ENCODE measurements at places on chromosomes 4 and X.
A peak's percentile ranks its signal among the peaks of the same experiment; 100 is the strongest.

DNA sequence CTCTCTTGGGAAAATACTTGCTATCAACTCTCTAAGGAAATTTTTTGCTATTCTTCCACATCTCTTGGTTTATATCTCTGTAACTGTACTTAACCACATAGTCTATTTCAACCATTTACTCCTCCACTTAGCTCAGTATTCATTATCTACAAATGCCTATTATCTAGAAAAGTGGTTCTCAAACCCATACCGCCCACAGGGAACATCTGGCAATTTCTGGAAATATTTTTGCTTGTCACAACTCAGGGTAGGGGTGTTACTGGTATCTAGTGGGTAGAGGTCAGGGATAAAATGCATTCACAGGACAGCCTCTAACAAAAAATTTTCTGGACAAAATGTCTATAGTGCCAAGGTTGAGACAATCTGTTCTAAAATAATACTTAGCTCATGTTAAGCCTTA, 14.4 kb downstream of the ATRX start:
- no peak for DNase-seq

DNA sequence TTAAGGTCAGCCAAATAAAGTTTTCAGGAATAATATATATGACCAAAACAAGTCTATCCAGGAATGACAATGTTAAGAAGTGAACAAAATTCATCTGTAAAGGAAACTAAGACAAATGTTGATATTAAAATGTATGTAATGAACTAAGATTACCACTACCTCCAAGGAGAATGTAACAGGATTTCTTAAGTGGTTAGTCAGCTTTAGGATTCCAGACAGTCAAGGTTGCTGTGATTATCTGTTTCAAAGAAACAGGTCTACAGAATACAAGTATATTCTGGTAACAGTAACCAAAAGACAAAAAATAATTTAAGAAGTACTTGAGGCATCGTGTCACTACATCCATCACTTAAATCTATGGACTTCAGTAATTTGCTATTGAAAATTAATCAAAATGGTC, 172.8 kb downstream of the SCFD2 start:
- no peak for DNase-seq

GRCh38 chrX:48531358-48531959, 8.1 kb upstream of the TBC1D25 start:
- no peak for DNase-seq

- no peak for DNase-seq
Measured at GRCh38 chr4:1480720-1481119, 74.5 kb upstream of the NKX1-1 start.

DNA sequence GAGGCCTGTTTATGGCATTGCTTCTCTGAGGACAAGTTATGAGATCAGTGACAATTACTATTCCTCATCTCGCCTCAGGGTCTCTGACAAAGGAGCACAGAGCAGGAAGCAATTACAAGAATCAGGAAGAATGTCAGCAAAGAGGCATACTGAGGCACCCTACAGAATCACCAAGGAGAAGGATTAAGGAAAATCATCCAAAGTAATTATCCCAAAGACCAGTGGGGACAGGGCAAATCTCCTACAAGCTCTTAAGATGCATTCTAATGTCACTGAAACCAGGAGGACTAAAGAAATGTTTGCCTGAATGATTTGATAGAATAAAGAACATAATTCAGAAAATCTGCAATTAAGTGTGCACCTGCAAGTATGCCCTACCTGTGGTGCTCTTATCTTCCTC, 206.2 kb downstream of the RCHY1 start:
- no peak for DNase-seq

GRCh38 chr4:142582340-142582739, 263.8 kb downstream of the INPP4B start:
- no peak for DNase-seq

- DNase-seq: no peak
Measured at GRCh38 chrX:126719208-126719607, 100.3 kb upstream of the PRR32 start.

DNA sequence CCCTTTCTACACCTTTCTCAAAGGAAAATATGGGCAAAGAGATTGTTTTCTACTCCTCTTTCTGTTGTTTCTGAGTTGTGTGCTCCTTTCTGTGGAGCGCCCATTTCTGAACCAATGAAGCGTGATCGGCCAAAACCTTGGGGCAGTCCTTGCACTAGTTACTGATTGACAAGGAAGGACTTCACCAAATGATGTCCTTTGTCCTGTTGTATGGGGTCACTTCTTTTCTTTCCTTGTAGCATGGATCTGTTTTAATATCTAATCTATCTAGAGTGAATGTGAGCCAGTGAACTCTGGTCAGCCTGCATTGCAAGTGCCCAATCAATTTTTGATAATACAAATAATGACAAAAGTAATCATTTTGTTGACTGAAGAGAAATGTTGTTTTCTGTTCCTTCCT, 94.5 kb downstream of the EGF start:
- no peak for DNase-seq

GRCh38 chr4:56879996-56880395, 27.7 kb upstream of the REST start:
- DNase-seq: no peak

GRCh38 chr4:114598191-114599121, at the start of gene UGT8:
TSS of gene UGT8 (plus strand) at chr4:114598807. CDS start at chr4:114622881, 24,074 bp downstream.
- no peak for DNase-seq

- DNase-seq: no peak
Measured at GRCh38 chr4:47095884-47096283, 64.5 kb downstream of the GABRB1 start.

DNA sequence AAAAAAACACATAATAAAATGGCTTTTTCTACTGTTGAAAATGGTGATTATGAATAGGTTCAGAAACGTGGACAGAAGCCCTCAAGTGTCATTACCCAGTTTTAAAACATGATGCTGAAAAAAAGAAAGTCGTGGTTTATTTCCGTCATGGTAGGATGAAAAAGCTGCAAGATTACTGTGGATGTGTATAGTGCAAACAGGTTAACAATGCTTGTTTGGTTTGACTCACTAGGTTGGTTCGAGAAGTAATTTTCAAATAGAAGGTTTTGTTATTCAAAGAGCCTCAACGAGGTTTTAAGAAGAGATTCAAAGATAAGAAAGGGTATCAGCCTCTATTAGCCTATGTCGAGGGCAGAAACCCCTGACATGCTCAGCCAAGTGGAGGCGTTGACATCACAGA, 2.5 kb upstream of the RXFP1 start:
- DNase-seq: no peak

DNA sequence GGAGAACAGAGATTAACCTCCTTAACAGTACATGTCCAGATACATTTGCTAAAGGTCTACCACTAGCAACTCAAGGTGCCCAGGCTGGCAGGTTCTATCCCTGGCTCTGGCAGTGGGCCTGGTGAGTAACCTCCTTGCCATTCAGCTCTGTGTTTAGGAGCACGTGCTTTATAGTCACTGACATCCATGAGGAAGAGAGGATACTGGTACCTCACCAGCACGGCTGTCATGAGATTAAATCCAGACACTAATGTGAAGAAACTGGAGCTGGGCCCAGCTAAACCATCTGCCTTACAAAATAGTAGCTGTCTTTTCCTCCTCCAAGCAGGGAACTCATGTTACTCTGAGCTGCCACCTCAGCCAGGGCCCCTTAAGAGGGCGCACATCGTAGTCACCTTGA, 45.3 kb downstream of the GPRASP3 start:
- DNase-seq: no peak

DNA sequence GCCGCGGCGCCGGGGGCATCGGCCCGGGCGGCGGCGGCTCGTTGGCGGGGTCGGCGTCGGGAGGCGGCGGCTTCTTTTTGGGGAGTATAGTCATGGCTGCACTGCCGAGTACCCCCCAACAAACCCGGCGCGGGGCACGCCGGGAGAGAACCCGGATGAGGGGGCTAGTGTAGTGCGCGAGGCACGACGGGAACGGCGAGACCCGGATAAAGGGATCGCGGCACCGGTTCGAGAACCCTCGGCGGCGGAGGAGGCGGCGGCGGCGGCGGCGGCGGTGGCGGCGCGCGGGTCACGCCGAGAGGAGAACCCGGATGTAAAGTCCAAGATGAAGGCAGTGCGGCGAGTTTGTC, at the start of gene OTUD5:
OTUD5 (minus strand) TSS at position 131 of the 350 bp plus-strand sequence; CDS start at position 94, 37 bp downstream.
- DNase-seq: peak; percentile 44

- DNase-seq: no peak
Measured at GRCh38 chr4:142929526-142929925, 83.4 kb upstream of the INPP4B start.

DNA sequence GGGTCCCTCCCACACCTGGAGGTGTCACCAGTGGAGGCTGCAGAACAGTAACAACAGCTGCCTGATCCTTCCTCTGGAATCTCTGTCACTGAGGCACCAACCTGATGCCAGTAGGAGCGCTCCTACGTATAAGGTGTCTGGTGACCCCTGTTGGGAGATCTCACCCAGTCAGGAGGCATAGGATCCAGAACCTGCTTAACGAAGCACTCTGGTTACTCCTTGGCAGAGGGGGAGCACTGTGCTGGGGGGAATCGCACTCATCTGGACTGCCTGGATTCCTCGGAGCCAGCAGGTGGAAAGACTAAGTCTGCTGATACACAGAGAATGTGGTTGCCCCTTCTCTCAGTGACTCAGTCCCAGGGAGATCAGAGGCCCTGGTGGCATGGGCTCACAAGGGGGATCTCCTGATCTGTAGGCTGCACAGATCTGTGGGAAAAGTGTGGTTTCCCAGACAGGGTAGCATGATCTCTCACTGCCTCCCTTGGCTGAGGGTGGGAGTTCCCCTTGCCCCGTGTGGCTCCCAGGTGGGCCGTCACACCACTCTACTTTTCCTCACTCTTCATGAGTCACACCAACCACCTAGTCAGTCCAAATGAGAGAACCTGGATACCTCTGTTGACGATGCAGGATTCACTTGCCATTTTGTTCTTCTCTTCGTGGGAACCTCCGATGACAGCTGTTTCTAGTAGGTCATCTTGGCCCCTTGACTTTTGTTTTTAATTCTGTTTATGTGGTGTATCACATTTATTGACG, 305.9 kb downstream of the IDS start:
- no peak for DNase-seq

DNA sequence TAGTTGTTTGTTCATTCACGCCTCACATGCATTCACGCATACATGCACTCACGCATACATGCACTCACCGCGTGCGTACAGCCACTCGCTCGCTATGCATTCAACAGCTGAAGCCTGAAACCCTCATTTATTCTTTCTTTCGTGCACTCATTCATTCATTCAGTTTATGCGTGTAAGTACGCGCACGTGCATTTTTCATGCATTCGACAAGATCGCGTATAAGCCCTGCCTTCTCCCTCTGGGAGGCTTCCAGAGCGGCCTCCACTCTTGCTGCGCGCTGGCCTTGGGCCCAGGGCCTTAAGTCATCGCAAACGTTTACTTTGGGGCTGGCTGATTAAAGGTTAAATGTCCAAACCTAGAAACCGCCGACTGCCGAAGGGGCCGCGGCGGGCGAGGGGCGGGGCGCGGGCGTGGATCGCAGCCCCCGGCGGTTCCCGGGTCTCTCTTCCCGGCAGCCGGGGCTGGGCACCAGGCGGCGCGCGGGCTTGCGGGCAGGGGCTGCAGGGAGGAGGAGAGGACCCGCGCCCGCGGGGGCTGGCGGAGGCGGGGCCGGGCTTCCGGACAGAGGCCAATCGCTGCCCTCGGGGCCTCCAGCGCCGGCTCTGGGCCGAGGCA, at the start of gene GYG2:
GYG2 (plus strand) TSS at position 587 of the 615 bp plus-strand sequence. CDS start 1,259 bp downstream, outside the sequence.
- no peak for DNase-seq

DNA sequence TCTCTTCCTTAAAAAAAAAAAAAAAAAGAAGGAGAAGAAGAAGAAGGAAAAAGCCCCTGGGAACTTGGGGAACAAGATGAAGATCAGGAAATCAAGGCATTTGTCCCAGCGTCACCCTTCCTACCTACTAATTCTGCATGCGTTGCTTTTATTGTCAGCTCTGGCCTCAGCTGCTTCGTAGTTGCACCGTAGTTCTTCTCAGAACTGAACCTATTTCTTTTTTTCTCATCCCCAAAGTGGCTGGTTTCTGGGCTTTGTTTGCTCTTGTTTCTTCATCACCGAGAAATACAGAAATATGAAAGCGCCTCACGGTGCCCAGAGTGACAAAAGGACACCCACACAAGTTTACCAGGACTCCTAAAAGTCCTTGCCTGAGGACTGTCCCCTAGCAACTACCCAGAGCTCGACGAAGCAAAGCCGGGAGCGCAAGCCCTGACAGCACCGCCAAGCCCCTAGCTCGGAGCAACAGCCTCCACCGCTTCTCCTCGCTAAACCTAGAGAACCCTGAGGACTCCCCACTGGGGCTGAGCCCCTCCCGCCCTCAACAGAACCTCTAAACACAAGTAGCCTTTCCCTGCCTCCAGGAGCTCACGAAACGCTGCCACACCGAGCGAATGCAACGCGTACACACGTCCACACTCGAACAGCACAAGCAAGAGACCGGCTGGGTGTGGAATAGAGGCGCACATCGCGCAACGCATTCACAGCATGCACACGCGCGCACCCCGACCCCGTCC, 710 bp downstream of the PRKG2 start:
- no peak for DNase-seq

DNA sequence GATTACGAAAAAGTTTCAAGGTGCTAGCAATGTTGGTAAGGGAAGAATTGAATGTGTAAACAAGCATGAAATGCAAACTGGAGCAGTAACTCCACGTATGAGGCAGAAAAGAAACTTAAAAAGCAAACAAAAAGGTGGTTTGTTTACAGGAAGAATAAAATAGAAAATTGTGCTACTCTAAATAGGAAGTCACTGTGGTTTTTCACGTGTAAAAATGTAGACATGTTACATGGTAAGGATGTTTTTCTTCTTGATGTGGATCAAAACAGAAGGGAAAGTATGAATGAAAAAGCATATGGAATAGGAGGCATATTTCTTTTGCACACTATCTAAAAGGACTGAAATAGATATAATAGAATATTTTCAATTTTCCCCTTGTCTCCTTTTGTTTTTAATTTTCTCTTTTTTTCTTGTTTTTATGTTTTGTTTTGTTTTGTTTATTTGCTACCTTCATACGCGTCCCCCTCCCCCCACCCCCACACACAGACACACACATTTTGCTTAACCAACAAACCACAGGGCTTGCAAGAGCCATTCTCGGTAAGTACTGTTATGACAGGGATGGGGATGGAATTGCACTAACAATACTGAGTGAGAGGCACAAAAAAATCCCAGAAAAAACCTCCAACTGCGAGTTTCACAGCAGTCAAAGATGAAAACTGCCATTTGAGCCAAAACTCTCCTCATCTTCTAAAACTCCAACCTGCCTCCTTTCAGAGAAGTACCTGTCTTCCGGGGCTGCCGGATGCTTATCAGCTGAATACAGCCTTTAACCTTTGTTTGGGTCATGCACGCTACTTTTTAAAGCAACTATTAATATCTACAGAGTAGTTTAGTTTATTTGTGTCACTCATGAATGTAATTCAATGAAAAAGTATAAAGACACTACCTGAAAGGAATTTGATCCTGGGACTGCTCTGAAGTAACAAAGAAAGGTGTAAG, 135.8 kb downstream of the IL15 start:
- DNase-seq: no peak

GRCh38 chr4:28879178-28879577, 1841.0 kb upstream of the PCDH7 start:
- DNase-seq: no peak

- no peak for DNase-seq
Measured at GRCh38 chrX:151970661-151971060, 3.8 kb downstream of the GABRE start.

Data from stimulated activated CD8-positive, alpha-beta memory T cell treated with anti-CD3 and anti-CD28 coated beads, Interleukin-15, amount 100 ng/mL, for 24 hours (primary cell).